ENCODE measurements at places on chromosomes 5 and 9.

GRCh38 chr5:122264610-122265009 is 47.4 kb upstream of the SNCAIP start:
- no peak for DNase-seq

- no peak for DNase-seq
Observed at GRCh38 chr5:9817819-9818218, 187.7 kb upstream of the TAS2R1 start.

GRCh38 chr5:80184235-80185023 is 71.4 kb downstream of the SERINC5 start:
- DNase-seq, result no peak

GRCh38 chr5:53030893-53031292 is 41.7 kb downstream of the ITGA2 start:
- no peak for DNase-seq

DNA sequence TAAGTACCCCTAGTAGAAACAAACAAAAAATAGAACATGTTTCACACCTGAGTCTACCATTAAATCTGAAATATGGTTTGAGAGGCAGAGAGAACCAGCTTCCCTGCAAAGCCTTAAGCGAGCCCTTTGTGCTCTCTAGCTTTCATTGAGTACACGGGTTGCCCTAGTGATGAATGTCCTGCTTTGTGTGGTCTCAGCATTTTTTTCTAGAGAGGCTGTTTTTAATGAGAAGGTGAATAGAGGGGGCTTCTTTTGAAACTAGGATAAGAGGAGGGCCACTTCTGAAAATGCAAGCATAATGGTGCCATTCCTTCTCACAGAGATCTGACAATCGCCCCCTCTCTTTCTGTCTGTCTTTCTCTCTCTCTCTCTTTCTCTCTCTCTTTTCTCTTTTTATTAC is 131.3 kb downstream of the MACIR start:
- DNase-seq, result no peak

GRCh38 chr9:2676466-2676865 is 40.8 kb upstream of the KCNV2 start:
- no peak for DNase-seq

DNA sequence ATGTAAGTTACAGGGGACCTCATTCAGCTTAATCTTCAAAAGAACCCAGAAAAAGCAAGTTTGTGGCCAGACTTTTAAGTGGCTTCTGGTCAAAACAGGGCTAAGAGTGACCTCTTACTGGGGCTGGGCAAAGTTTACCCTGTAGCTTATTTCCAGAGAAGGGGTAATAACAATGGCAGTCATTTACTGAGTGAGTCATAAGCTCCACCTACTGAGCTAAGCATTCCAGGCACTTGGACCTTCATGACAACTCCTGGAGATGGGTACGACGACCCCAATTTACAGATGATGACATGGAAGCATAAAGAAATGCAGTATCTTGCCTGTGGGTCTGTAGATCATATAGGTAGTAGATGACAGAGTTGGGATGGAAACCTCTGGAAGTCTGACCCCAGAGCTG is 4.7 kb upstream of the GPR151 start:
- DNase-seq, result no peak

Measured in AG04449 (cell line).